Stimulated activated CD8-positive, alpha-beta memory T cell treated with anti-CD3 and anti-CD28 coated beads, Interleukin-4, amount 100 ng/mL, for 1 hour (primary cell): ENCODE measurements at places on chromosomes 3 and 15.

GRCh38 chr3:190307164-190307545 lies 15.1 kb downstream of the CLDN1 start:
- DNase-seq, result no peak

- no peak for DNase-seq
These were observed 1.4 kb downstream of the ARL14 start for GRCh38 chr3:160678292-160678842.

GRCh38 chr3:13420831-13421765 lies 976 bp upstream of the NUP210 start:
- DNase-seq, result no peak

DNA sequence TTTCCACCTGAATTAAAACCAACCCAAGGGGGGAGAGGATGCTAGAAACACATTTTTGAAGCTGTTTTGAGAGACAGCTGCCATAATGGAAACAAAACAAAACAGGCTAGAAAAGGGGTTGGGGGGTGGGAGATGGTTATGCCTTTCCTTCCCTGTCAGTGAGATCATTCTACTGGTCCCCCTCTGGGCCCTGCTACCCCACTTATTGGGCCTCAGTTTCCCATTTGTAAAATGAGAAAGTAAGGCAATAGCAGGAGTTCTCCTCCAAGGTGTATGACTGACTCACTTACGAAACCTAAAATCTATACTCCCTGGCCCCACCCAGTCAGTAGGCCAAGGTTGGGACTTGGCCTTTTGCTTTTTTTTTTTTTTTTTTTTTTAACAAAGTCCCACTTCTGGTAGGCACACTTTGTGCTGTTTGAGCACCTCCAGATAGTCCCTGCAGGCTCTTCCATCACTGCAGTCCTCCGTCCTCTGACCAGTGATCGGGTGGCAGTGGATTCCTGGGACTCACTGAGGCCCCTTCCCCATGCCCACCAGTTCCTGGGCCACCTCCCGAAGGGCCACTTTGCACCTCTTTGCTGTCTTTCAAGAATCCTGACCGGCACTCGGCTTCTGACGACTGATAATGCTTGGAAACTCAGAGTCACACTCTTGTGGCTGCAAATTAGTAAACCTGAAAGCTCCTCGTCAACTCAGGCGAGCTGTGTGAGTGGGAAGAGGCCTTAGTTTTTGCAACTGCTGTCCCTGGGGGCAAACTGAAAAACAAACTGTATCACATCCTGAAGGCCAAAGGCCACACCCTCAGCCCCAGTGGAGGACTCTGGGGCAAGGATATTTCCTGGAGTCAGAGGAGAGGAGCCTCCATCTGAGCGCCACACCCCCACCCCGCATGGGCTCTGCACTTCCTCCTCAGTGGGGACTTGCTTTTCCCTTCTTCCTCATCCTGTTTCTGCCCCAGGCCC lies 6.7 kb upstream of the PSTPIP1 start:
- no peak for DNase-seq

- DNase-seq, result no peak
These were observed 32.2 kb downstream of the HGD start for GRCh38 chr3:120649830-120650233.

DNA sequence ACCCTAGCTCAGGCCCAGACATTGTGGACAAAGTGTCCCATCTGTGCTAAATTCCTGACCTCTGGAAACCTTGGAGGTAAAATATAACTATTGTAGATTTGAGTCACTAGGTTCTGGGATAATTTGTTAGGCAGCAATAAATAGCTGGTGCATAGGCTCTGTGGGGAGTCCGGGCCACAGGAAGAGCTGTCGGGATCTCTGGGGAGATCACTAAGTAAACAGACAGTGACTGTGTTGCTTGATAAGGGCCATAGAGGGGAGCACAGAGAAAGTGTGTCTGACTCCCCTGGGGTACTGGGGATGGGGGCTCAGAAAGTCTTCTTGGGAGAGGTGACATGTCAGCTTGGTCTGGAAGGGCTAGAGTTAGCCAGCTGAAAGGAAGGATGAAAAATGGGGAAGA lies 37.7 kb upstream of the MRPS22 start:
- no peak for DNase-seq
